ENCODE measurements at places on chromosomes 2 and 18. TPM values are rescaled to one million over a fixed set of nuclear protein-coding genes. Genes with fewer than 3 reads are reported as not detected.

GRCh38 chr2:55901941-55902340 is 21.6 kb downstream of the EFEMP1 start:
- no peak for DNase-seq

- no peak for DNase-seq
Measured at GRCh38 chr2:213679894-213680293, 395.6 kb downstream of the SPAG16 start.

DNA sequence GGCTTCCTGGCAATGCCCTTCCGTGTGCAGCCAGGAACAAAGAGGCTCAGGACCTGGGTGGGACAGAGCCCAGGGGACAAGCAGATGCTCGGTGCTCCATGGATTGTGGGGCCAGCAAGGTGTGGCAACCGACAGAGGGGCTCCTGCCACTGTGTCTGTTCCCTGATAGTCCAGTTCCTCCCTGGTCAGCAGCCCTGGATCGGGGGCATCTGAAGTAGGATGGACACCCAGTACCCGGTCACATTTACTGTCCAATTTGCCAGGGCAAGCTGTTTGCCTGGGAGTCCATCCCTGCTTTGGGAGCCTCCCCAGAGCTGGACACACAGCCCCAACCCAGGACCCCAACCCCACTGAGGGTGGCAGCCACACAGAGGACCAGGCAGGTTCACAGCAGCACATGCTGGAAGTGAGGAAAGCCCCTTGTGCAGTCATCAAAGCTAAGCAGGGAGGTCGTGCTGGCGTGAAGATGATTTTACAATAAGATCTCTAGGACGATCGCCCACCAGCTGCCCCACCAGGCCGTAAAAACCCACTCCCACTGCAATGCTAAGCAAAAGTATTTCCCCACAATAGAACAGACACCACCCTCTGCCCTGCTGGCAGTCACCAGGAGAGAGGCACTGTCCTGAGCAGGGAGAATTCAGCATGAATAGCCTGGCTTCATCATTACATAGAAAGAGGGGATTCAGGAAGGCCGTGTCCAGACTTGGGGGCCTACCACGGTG is 141.7 kb downstream of the NDUFA10 start:
- no peak for DNase-seq

- no peak for DNase-seq
Measured at GRCh38 chr2:36403675-36404230, 48.2 kb downstream of the CRIM1 start.

Gene MREG
- total RNA-seq: 8.9 TPM

Gene FBXO15
- not detected for total RNA-seq
